ENCODE measurements at places on chromosomes 6 and 20.

DNA sequence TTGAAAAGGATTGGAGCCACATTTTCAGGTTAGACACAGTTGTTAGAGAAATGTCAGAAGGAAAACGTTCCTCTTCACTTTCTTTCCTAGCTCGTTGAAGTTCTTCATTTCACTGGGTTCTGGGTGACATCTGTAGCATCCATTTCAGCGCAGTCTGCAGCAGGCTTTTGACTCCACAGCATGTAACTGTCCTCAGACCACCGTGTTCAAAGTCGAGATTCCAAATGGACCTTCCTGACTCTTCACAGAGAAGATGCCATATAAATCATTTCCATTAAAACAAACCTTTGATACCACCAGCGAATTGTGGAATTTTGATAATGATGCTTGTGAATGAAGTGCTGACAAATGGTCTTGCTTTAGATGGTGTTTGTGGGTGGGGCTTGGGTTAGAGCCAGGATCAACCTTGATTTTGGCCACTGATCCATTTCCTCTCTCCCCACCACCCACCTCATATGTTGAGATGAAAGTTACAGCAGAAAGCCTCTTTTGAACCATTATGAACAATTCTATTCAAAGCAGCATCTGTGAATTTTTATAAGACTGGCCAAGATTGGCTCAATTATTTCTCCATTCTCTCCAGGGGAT lies 185.3 kb upstream of the PREP start:
- no peak for DNase-seq

- no peak for DNase-seq
Measured at GRCh38 chr6:166529586-166529985, 56.9 kb downstream of the RAMACL start.

- no peak for DNase-seq
Measured at GRCh38 chr20:30812739-30813411, 444.6 kb upstream of the DEFB115 start.

DNA sequence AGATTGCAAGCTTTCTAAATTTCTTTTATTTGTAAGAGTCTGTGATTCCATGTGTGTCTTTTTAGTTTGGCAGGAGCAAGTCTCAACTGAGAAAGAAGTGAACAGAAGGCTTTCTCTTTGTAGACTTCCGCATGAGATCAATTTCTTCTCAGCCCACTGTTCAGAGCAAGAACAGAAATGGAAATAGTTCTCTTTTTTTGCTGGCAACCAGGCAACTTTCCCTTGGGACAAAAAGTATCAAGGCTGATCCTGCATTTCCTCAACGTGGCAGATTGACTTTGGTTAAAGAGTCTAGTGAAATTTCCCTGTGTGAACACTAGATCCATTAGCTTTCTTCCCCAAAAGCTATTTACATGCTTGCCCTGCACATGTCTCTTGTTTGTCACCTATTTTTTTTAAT lies 46.8 kb upstream of the JAG1 start:
- DNase-seq: no peak

GRCh38 chr6:108730635-108731515 lies 117.3 kb upstream of the ARMC2 start:
- DNase-seq: no peak

- DNase-seq: no peak
Measured at GRCh38 chr6:25334793-25335192, 55.6 kb downstream of the CARMIL1 start.

GRCh38 chr6:137820952-137821351 lies 46.1 kb upstream of the TNFAIP3 start:
- no peak for DNase-seq

DNA sequence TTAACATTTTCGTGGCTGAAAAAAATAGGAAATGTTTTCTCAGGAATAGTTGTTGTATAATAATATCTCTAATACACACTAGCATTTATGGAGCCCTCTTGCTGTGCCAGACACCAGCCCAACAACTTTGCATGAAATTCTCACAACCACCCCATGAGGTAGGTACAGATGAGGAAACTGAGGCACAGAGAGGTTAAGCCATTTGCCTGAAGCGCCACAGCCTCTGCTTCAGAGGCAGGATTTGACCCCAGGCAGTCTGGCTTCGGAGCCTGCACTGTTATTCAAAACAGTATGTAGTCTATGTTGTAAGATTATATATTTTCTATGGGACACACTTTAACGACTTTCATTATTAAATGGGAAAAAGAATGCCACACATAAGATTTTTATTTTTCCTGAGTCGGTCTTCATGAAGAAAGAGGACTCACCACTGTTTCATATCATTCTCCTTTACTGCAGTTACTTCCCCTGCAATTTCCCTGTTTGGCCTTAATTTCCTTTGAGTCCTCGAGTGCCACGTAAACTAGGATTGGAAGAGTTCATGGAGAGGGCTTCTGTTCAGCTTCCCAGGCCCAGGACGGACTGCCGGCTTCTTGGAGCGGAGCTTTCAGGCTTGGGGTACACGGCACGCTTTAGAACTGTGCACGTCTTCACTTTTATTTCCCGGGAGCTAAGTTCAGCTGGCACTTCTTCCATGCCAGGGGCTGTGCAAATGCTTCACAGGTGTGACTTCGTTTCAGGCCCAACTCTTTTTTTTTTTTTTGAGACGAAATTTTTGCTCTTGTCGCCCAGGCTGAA lies 128.0 kb downstream of the BMP7 start:
- DNase-seq: no peak

DNA sequence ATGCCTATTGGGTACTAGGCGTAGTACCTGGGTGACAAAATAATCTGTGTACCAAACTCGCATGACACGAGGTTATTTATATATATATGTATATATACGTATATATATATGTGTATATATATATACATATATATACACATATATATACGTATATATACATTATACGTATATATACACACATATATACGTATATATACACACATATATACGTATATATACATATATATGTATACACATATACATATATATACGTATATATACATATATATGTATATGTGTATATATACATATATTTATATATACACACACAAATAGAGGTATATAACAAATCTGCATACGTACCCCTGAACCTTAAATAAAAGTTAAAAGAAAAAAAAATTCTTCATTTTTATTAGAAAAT lies 103.2 kb downstream of the ZDHHC14 start:
- no peak for DNase-seq

- DNase-seq: no peak
Measured at GRCh38 chr6:101607111-101607690, 213.7 kb downstream of the GRIK2 start.

- no peak for DNase-seq
Measured at GRCh38 chr6:76422511-76423213, 350.2 kb upstream of the IMPG1 start.

DNA sequence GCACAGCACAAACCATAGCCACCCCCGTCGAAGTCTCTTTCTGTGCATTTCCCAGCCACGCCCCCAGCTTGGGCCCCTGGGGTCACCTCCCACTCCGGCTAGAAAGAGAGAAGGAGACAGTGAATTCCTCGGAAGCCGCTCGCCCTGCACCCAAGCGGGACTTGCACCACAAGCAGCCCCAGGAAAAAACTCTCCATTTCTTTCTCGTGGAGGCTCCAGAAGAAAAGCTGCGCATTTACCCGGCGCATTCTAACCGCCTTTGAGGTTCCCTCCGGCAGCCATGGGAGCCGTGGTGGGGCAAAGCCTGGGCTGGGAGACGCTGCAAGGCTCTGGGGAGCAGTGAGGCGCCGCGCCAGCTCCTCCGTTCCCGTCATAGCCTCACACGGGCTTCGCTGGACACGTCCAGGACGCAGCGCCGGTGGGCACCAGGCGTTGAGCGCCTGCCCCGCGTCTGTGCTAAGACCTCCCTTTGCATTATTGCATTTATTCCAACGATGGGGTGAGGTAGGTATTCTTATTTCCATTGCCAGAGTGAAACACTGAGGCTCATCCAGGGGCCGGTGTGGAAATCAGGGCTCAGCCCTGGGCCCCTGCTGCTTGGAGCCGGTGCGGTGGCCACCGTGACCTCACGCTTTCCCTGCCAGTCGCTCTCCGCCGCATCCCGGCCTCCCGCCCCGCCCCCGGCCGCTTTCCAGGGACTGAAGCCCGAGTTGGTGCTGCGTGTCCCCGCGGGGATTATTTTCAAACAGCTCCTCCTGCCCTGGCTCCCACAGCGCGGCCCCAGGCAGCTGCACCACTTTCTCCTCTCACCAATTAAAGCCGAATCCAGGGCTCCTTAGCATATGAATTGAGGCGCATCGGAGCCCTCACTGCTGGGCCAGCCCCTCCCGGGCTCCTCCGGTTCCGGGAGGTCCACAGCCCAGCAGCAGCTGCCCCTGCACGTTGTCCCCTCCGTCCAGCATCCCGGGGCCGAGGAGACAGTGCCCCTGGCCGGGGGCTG lies 148.3 kb upstream of the AFDN start:
- DNase-seq: peak; percentile 48

- DNase-seq: peak; percentile 68
Measured at GRCh38 chr20:49482621-49483017, at the start of gene KCNB1. TSS of gene KCNB1 (minus strand) at chr20:49482668. CDS start at chr20:49482480, 188 bp downstream.

DNA sequence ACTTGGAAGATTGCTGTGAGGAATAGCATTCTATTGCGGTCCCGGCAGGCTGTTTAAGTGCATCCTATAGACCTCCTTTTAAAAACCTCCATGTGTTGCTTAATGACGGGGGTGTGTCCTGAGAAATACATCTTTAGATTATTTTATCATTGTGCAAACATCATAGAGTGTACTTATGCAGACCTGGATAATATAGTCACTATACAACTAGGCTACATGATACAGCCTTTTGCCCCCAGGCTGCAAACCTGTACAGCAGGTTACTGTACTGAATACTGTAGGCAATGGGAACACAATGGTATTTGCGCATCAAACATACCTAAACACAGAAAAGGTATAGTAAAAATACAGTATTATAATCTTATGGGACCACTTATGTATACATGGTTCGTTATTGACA lies 175.6 kb downstream of the RNF144B start:
- no peak for DNase-seq

DNA sequence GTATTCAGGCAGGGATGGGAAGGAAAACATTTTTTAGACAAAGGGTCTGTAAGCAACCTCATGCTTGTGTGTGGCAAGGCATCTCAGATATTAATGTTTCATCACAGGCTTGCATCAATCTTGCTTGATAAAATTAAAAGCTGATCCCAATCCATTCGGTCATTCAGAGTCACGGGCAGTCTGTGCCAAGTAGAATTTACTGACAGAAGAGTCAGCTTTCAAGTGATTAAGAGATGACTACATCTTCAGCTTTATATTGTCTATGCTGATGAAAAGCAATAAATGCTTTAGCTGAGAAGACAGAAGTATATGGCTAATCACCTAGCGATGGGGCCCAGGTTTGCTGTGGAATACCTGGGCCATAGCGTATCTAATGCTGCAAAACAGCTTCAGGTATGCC lies 3.5 kb downstream of the PLEKHG1 start:
- no peak for DNase-seq

DNA sequence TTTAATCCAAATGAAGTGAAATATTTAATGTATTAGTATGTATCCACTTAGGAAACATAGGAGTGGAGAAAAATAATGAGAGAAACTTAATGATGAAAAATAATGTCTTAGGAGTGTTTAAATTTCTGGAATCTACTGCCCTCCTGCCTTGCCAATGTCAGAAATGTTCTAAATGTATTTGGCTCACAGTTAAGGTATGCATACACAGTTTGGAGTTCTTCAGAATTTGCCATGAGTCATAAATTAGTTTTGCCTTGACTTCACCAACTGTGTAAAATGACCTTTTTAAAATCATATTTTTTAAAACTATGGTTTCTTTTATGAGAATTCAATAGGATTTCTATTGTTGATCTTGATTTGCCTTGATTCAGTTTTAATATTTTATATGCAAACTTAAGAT lies 191.7 kb upstream of the HSF2 start:
- no peak for DNase-seq

GRCh38 chr6:132368916-132369481 lies 32.3 kb downstream of the MOXD1 start:
- DNase-seq: no peak

- no peak for DNase-seq
Measured at GRCh38 chr20:54168961-54169862, 4.6 kb downstream of the CYP24A1 start.

GRCh38 chr6:141265756-141266623 lies 866.7 kb upstream of the GJE1 start:
- no peak for DNase-seq

- DNase-seq: no peak
Measured at GRCh38 chr6:137452333-137452894, 41.8 kb downstream of the OLIG3 start.

DNA sequence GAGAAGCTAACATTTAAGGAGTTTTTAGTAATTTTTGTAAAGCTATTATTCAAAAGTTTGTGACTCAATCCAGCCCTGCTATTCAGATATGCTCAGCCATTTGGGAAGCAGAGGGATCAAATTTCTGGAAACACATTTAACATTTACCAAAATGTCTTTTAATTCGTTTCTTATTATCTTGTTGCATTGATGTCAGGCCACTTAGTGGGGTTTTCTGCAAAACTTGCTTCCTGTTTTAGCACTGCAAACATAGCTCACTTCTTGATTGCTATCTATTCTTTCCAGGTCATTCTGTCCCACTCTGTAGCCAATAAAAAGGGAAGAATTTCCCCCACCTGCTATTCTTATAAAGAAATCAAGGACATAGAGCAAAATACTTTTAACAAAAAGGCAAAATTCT lies 176.9 kb upstream of the SUPT3H start:
- no peak for DNase-seq

GRCh38 chr6:98977671-98978292 lies 30.0 kb upstream of the FBXL4 start:
- DNase-seq: no peak

GRCh38 chr6:6039946-6040509 lies 33.3 kb upstream of the NRN1 start:
- DNase-seq: no peak
